Neural crest cell (in vitro differentiated cells): ENCODE measurements at places on chromosomes 2 and 18. TPM values are rescaled to one million over a fixed set of nuclear protein-coding genes. Genes with fewer than 3 reads are reported as not detected.

GRCh38 chr2:229141424-229142025, 129.6 kb downstream of the PID1 start:
- no peak for DNase-seq

ZNF638 gene
- total RNA-seq: 159 and 185 TPM in 2 replicates

- DNase-seq: no peak
Observed at GRCh38 chr2:179995741-179996515, 11.2 kb downstream of the CWC22 start.

- DNase-seq: no peak
Observed at GRCh38 chr2:197086500-197086899, 160.0 kb upstream of the PGAP1 start.

ALPG gene
- total RNA-seq: not detected in 2 replicates

CYTIP gene
- 0.35 TPM in 1 of 2 replicates, not detected in the other for total RNA-seq

MERTK gene
- total RNA-seq: 3.3 and 4.4 TPM in 2 replicates

- DNase-seq: no peak
Observed at GRCh38 chr2:152549423-152549822, 167.8 kb downstream of the PRPF40A start.

GRP gene
- not detected in 2 replicates for total RNA-seq

DNA sequence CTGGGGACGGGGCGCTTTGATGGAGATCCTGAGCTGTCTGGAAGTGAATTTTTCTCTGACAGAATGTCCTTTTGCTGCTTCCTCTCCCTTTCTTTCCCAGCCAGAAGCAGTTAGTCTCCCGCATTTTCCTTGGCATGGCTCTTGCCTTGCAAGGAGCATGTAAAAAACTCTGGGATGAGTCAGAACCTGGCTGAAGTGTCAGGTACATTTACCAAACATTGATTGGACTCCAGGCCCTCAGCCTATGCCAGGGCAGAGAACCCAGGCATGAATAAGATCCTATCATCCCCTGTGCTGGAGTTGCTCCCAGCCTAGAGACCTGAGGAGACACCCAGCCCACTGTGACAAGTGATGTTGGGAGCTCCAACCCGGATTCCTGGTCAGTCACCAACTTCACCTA, 21.6 kb downstream of the STON1 start:
- DNase-seq: no peak

DNA sequence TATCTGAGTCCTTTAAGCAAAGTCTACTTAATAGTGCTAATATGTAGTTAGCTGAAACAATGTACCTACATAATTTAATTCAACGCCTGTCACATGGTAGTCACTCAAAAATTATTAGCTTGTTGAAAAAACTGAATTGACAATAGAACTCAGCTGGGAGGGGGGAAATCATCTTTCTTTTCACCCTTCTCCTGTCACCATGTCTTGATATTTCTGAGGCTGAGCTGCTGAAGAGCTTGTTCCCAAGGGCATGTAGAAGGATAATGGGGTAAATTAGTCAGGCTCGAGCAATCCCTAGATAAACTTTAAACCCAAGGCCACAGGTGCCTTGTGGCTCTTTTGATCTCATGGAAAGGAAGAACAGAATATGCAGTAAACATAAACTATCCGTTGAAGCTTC, 339.6 kb upstream of the LRATD1 start:
- DNase-seq: no peak

- DNase-seq: no peak
Observed at GRCh38 chr2:85178980-85179411, 45.8 kb downstream of the TCF7L1 start.

- no peak for DNase-seq
Observed at GRCh38 chr18:61694236-61694635, 198.6 kb downstream of the RNF152 start.

GRCh38 chr2:27766287-27766661, 5.2 kb upstream of the MRPL33 start:
- no peak for DNase-seq

GRCh38 chr2:128754246-128754724, 435.6 kb upstream of the HS6ST1 start:
- DNase-seq: no peak

- no peak for DNase-seq
Observed at GRCh38 chr2:215752436-215752835, 260.9 kb downstream of the MREG start.

WDFY1 gene
- 41.1 and 43.3 TPM in 2 replicates for total RNA-seq

ALPP gene
- total RNA-seq: not detected in 2 replicates

DNA sequence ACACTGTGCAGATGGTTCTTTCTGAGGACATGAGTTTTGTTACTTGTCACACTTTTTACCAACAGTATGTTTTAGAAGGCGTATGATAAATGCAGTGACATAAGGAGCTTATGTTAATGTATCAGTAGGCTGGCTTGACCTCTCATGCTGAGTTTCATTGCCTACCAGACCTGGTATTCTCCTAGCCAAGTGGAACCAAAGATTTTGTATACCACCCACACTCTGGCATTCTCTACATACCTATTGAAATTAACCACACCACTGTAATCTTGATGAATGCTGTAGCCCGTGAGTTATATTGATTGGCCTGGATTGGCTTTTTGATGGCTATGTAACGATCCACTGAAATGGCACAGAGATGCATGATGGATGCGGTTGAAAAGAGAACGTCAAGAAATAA, 11.4 kb downstream of the HTR2B start:
- DNase-seq: no peak

POTEJ gene
- total RNA-seq: not detected in 2 replicates

CACNB4 gene
- total RNA-seq: 6.0 and 6.9 TPM in 2 replicates

CRYBA2 gene
- total RNA-seq: not detected in 2 replicates

MOB1A gene
- 93.5 and 94.6 TPM in 2 replicates for total RNA-seq

- no peak for DNase-seq
Observed at GRCh38 chr2:96164459-96165184, 19.4 kb upstream of the DUSP2 start.

GRCh38 chr2:38600242-38600891, 2.4 kb downstream of the HNRNPLL start:
- DNase-seq: no peak

GRCh38 chr18:49572611-49573345, 10.9 kb downstream of the LIPG start:
- DNase-seq: peak; percentile 61

- no peak for DNase-seq
Observed at GRCh38 chr2:132676999-132677398, 7.0 kb upstream of the LYPD1 start.

GRCh38 chr18:12637901-12638643, 19.8 kb downstream of the SPIRE1 start:
- no peak for DNase-seq

- DNase-seq: no peak
Observed at GRCh38 chr2:224278531-224278930, 123.4 kb downstream of the FAM124B start.

DYSF gene
- total RNA-seq: 2.2 and 2.4 TPM in 2 replicates

SPEG gene
- total RNA-seq: 13.4 and 17.5 TPM in 2 replicates

NT5DC4 gene
- total RNA-seq: not detected in 2 replicates

GRCh38 chr2:104836265-104836664, 17.6 kb upstream of the POU3F3 start:
- DNase-seq: no peak

DNA sequence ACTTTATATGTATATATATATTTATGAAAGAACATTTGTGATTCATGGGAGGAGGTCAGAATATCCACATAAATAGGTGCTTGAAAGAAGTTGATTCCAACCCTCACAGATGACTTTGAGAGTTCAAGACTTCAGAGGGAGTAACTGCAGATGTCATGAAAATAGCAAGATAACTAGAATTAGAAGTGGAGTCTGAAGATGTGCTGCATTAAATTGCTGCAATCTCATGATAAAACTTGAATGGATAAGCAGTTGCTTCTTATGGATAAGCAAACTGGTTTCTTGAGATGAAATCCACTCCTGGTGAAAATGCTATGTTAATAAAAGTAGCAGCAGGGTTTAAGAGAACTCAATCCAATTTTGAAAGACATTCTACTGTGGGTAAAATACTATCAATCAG, 40.2 kb downstream of the G6PC2 start:
- DNase-seq: no peak

GALNT13 gene
- 6.9 and 7.4 TPM in 2 replicates for total RNA-seq

DNA sequence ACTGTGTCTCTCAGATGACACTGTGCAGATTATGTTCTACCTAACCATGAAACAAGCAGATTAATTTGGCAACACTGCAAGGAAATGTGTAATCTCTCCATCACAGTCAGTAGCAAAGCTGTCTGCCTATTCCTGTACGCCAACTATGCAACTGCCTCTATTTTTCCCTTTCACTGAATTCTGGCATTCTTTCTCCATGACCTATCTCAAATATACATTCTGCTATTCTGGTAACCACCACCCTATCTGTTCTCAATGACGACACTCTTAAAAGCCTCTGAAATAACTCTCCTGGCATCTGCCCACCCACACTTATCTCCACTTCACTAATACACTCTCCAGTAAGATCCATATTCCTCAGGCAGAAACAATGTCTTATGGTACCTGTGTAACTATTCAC, 78.7 kb downstream of the ABCA12 start:
- DNase-seq: no peak

DNA sequence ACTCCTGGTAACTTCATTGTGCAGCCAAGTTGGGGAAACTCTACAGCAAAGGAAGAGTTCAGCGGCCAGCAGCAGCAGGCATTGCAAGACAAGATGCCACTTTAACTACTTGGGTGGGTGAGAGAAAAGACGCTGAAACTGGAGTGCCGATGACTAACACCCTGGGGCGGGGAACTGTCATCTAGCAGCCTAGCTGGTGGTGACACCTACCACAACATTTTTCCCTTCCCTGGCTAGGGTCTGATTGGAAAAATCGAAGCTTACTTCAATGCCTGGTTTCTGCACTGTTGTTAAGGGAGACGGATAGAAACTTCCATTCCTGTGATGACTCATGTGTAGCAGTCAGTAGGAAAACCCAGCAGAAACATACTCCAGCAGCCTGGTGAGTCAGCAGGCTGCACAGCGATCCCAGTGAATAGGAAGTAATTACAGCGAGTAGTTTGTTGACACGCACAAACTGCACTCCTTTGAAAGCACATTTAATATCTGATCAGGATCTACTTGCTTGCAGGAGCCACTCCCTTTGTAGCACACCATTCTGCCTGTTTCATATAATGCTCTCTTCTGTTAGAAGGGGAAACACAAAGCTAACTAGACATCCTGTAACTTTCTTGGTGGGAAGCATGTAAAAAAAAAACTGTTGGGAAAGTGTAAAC, 62.1 kb upstream of the MAPRE2 start:
- peak; percentile 15 for DNase-seq

DNA sequence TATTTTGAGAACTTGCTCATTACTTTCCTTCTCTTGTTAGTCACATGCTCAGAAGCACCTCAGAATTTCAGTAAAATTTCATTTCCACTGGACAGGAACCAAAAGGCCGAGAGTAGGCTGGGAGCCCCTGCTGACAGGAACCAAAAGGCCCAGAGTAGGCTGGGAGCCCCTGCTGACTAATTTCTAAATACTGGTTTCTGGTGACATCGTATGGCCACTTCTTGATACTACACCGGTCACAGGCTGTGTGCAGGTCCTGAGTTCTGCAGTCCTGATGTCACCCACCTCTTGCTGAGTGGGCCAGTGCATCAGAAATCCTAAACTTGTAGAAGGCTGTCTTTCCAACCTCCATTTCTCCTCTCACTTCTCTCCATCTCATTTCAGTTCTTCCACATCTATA, 17.7 kb upstream of the EN1 start:
- peak; percentile 40 for DNase-seq

ANKRD29 gene
- total RNA-seq: 0.61 and 0.96 TPM in 2 replicates

DNA sequence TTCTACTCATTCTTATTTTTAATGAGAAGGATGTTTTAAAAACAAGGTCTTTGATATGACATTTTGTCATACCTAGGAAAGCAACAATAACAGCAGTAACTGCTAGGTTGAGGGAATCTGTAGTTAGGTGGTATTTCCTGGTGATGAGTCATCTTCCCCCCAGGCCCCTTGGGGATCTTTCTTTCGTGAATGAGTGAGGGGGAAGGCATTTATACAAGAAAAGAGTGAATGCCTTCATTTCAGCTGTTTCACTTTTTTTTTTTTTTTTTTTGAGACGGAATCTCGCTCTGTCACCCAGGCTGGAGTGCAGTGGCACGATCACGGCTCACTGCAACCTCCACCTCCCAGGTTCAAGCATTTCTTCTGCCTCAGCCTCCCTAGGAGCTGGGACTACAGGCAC, 108.6 kb downstream of the MAP4K4 start:
- DNase-seq: no peak

PTMA gene
- 1,415 and 1,529 TPM in 2 replicates for total RNA-seq

SH3RF3 gene
- total RNA-seq: 0.70 and 0.84 TPM in 2 replicates

DNA sequence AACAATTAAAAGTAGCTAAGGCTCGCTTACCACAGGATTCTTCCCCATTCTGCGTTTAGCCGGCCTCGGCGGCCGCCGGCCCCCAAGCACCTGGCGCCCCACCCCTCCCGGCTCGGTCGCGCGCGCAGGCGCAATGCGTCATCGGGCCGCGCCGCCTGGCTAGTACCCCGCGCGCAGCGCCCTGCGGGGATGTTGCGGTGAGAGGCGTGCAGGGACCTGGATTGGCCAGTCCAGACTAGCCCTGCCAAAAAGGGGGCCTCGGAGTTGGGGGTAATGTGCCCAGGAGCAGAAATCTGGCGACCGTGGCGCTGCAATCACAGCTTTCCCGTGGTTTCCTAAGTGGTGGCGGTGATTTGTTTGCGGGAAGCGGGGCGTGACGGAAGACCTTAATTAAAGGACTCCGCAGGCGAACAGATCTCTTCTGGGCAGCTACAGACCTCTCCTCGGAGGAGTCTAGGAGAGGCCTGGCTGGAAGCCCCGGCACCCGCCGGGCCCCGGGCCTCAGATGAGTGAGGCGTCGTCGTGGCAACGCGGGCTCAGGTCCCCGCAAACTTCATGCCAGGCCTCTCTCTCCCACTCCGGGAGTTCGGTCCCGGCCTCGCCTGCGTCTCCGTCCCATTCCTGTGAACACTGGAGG, 606 bp downstream of the TMEM237 start:
- peak; percentile 82 for DNase-seq

OXER1 gene
- total RNA-seq: 1.7 and 1.8 TPM in 2 replicates

GRCh38 chr18:52907543-52908308, 567.7 kb downstream of the DCC start:
- no peak for DNase-seq

- no peak for DNase-seq
Observed at GRCh38 chr2:134216152-134216829, 37.6 kb upstream of the MGAT5 start.

SIX3 gene
- total RNA-seq: not detected in 2 replicates

ANKRD30BL gene
- not detected in 2 replicates for total RNA-seq

DNAH6 gene
- 2.3 and 2.8 TPM in 2 replicates for total RNA-seq

GRCh38 chr2:223051693-223052289, at the start of gene KCNE4:
Gene KCNE4 (plus strand): TSS chr2:223052190. CDS start chr2:223052831, 641 bp downstream.
- DNase-seq: no peak

MARCHF4 gene
- 0.86 and 1.2 TPM in 2 replicates for total RNA-seq
